HuH-7.5 (cell line): ENCODE measurements at places on chromosomes 7 and 10.

GRCh38 chr7:73844131-73844547, 1.8 kb upstream of the METTL27 start:
- no peak for DNase-seq

- no peak for DNase-seq
These were observed 675 bp downstream of the CC2D2B start for GRCh38 chr10:95908450-95908849.

- no peak for DNase-seq
These were observed 106.5 kb downstream of the ARHGAP12 start for GRCh38 chr10:31822150-31822549.

GRCh38 chr10:3068968-3069737, 1.8 kb downstream of the PFKP start:
- no peak for DNase-seq

GRCh38 chr7:114660126-114660486, 245.5 kb downstream of the FOXP2 start:
- DNase-seq, result no peak

DNA sequence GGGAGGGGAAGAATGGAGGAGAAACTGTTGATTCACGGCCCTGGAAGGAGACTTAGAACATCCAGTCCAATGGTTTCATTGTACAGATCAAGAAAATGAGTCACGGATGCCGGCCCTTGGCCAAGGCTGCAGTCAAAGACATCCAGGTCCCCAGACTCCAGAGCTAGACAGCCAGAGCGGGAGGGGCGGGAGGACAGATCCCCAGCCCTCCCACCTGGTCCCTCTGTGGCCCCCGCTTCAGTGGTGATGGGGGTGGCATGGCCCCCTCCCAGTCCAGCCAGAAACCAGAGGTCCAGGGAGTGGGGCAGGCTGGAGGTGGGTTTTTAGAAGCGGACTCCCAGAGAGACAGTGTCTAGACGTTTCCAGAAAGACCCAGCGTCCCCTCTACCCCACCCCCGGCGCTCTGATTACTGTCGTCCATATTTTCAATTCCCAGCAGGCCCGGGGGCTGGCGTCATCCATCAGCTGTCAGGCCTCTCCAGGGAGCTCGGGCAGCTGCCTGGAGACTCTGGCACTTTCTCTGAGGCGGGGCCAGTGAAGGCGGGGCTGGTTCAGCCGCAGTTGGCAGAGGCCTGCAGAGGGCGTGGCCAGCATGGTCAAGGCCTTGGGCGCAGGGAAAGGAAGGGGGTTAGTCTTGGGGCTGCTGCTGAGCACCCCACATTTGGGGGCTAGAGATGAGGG, 8.0 kb upstream of the HSPB1 start:
- DNase-seq, result no peak
